BJ (cell line): ENCODE measurements at places on chromosomes 5 and 9.

GRCh38 chr5:717143-717542 lies 24.0 kb upstream of the TPPP start:
- DNase-seq: no peak

GRCh38 chr9:121226175-121226574 lies 24.5 kb upstream of the RAB14 start:
- DNase-seq: no peak

DNA sequence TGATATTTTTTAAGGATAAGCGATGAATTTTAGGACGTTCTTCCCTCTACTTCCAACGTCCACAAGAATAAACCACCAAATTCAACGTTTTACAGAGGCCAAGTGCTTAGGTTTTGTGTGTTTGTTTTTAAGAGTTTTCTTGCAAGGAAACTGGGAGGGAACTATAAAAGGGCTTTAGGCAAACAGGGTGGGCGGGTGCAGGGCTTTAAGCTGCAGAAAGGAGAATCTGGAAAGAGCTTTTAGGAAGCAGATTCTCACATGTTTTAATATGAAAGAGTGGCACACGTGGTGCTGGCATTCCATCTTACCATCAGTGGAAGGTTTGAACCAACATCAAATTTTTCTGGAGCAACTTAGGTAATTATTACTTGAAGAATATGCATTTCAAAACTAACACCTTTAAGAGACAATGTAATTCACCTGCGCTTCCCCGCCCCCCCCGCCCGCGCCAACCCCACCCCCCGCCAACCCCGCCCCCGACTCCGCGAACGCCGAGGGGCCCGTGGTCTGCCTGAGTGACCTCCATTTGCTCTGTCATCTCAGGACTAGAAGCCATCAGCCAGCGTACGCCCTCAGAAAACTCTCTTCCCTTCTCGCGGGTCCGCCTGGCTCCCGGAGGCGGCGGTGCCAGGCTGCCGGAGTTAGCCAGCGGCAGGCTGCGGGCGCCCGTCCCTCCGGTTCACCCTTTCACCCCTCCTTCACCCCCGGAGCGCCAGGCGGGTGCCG lies 911 bp upstream of the PIK3R1 start:
- DNase-seq: no peak

GRCh38 chr5:139513852-139514485 lies 31.4 kb upstream of the STING1 start:
- DNase-seq: no peak

DNA sequence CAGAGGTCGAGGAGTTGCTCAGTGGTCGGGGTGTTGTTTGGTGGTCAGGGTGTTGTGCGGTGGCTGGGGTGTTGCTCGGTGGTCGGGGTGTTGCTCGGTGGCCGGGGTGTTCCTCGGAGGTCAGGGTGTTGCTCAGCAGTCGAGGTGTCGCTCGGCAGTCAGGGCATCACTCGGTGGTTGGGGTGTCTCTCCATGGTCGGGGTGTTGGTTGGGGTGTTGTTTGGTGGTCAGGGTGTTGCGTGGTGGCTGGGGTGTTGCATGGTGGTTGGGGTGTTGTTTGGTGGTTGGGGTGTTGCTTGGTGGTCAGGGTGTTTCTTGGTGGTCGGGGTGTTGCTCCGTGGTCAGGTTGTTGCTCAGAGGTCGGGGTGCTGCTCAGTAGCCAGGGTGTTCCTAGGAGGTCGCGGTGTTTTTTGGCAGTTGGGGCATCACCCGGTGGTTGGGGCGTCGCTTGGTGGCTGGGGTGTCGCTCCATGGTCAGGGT lies 11.0 kb upstream of the GPSM1 start:
- no peak for DNase-seq

GRCh38 chr5:149298842-149299404 lies 27.3 kb downstream of the AFAP1L1 start:
- no peak for DNase-seq

GRCh38 chr5:88203981-88204750 lies 64.5 kb downstream of the TMEM161B start:
- DNase-seq: no peak

GRCh38 chr9:87601176-87601575 lies 103.5 kb downstream of the DAPK1 start:
- no peak for DNase-seq

GRCh38 chr5:32989815-32990214 lies 278.7 kb downstream of the NPR3 start:
- no peak for DNase-seq

DNA sequence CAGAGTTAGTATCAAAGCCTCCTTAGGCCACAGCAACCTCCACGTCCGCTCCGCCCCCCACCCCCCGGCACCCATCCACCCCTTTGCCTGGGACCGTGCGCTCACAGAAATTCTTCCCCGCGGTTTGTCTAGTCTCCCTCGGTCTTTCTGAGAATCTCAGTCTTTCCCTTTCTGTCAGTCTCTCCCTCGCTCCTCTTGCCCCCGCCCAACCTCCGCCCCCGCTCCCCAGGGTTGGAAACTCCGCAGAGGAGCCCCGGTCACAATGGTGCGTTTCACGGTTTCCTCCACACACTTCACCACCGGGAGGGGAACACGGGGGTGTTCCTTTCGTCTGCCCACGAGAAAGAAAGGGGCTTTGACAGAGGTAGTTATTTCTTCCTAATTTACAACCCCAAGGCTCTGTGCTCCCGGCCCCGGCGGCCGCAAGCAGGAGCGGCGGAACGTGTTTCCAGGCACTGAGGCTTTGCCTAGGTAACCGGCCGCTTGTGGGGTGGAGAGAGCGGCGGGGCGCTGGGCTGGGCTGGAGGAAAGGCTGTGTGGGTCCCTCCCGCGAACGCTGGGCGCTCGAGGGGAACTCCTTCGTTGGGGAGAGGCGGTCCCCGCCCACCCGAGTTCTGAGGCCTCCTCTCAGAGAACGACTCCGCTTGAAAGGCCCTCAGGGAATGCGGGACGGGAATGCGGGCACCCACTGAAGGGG lies 2.1 kb downstream of the NR4A3 start:
- no peak for DNase-seq

DNA sequence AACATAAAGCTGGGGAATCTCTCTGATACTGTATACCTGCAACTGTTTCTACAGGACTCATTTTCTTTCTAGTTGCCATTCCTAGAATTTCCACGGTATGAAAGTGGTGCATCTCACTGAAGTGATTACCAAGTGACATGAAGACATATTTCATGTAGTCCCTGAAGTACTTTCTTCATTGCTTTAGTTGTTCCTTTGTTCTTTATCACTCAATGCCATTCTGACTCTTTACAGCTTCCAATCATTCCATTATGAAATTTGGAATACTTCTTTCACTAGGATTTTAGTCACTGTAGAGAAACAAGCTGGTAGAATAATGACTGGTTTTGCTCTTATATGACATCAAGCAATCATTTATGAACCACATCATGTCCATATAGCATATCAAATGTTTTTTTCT lies 645.1 kb downstream of the CDH18 start:
- DNase-seq: no peak

- peak; percentile 82 for DNase-seq
Observed at GRCh38 chr5:93058309-93058708, 522.7 kb downstream of the NR2F1-AS1 start.

- DNase-seq: no peak
Observed at GRCh38 chr9:21413624-21414023, 4.7 kb downstream of the IFNA8 start.

DNA sequence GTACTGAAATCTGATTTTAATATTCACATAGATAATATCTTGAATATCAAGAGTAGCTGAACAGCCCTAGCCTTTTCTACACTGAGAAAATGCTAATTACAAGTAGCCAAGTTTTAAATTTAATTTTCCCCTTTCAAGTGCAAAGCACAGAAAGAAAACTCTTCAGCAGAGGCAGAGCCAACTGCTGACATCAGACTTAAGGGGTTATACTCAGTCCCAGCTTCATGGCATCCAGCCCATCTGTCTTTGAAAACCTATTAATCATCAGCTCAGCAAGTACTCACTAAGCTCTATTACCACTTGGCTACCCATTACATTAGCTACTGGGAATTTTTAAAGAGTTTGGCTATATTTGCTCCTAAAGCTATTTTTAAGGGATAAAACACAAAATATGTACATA lies 220.5 kb downstream of the SLC12A2 start:
- DNase-seq: no peak

DNA sequence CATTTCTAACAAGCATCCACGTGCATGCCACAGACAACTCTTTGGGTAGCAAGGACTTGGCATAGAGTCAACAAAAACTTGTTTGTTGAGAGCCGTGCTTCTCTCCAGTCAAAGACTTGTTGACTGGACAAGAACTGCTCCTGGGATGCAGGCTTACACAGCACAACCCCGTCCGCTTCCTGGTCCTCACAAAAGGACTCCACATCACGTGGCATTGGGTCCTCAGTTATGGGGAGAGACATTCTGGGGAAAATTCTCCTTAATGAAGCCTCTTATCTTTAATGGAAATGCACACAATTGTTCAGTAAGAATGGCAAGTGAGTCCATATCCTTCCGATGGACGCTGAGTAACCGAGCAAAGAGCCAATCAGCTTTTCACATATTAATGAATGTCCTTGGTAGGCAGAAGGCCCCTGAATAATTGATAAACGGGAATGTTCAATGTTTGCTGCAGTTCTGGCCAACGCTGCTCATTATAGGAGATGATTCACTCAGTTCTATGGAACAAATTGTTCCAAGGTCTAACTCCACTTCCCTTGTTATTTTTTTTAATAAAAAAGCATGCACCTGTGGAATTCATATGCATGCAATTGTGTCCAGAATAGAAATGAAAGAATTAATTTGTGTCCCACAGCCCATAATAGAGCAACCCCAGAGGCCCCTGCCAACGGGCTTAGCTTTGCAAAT lies 97.0 kb upstream of the ZNF366 start:
- DNase-seq: no peak

- no peak for DNase-seq
Observed at GRCh38 chr5:72234265-72234700, 85.8 kb downstream of the MRPS27 start.

GRCh38 chr9:135009794-135010585 lies 77.5 kb upstream of the OLFM1 start:
- DNase-seq: no peak

DNA sequence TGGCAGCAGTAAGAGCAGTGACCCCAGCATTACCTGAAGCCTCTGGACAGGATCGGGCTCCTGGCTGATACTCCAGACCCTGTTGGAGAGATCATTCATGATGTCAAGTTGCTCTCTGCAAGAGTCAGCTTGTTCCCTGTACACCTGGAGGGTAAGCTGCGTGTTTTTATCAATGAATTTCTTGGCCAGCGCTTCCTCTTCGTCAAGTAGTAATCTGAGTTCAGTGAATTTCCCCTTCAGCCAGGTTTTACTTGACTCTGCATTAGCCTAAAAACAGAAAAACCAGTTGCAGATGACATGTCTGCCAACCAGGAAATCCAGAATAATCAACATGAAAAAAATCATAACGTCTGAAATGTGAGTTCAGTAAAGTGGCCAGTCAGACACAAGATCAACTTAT lies 19.1 kb downstream of the TRIM14 start:
- no peak for DNase-seq

- DNase-seq: no peak
Observed at GRCh38 chr5:37626266-37626665, 213.6 kb downstream of the GDNF start.

DNA sequence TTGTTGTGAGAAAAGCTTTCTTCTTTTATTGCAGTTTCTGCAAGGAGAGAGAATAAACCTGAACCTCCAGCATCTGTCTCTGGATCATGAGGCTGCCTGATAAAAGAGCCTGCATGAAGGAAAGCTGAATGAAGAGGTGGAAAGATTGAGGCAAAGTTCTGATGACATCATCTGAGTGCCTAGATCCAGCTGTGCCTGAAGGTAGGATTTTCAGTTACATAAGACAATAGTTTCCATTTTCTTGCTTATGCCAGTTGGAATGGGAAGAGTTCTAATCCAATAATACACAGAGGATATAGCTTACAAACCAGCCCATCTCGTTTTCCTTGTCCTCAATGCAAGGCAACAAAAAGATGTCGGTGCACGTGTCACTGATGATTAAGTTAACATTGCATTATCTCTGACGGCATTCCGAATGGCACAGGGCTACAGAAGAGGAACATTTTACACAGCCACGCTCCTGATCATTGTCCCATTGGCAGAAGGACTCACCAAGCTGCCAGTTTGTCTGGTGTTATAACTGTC lies 105.5 kb upstream of the ERCC6L2 start:
- DNase-seq: no peak

GRCh38 chr5:10674582-10674981 lies 86.5 kb downstream of the DAP start:
- no peak for DNase-seq

- DNase-seq: no peak
Observed at GRCh38 chr9:20117986-20118385, 329.1 kb upstream of the SLC24A2 start.

DNA sequence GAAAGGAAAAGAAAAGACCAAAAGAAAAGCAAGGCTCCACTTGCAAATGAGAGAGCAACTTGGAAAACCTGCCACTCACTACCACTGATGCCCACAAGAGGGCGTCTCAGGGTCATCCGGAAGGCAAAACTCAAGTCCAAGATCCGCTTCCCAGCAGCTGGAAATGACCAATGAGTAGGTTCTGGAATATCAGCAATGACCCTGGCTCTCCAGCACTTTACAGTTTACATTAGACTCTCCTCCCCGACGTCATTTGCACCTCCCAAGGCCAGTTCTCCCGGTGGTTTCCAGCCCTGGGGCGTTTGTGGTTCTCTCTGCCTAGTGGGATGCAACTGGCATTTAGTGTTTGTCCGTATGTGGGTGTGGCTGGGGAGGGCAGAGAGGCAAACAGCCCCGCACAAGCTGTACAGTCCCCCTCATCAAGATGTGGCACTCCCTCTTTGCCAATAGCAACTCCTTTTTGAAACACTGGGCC lies 193.8 kb upstream of the ZNF618 start:
- peak; percentile 47 for DNase-seq

GRCh38 chr5:96565582-96566265 lies 96.5 kb upstream of the CAST start:
- DNase-seq: peak; percentile 61

DNA sequence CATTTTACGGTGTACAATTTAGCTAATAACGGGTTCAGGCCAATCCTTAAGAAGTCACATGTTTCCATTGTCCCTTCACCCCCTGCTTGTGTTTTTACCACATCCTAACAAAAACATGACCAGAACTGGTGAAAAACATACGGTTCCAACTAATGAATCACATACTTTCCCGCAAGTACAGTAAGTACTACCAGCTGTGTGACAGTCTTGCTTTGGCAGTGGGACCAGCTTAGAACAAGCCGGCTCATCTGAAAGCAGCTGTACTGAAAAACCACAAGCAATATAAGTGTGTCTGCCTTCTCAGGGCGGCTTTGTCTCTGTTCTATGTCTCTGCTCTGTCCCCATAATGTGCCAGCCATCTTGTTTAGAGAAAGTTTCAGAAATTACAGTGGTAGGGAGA lies 242.5 kb downstream of the BNC2 start:
- DNase-seq: peak; percentile 88

GRCh38 chr5:15715967-15716366 lies 216.0 kb downstream of the FBXL7 start:
- no peak for DNase-seq

GRCh38 chr9:4769321-4770080 lies 23.2 kb upstream of the RCL1 start:
- DNase-seq: no peak

DNA sequence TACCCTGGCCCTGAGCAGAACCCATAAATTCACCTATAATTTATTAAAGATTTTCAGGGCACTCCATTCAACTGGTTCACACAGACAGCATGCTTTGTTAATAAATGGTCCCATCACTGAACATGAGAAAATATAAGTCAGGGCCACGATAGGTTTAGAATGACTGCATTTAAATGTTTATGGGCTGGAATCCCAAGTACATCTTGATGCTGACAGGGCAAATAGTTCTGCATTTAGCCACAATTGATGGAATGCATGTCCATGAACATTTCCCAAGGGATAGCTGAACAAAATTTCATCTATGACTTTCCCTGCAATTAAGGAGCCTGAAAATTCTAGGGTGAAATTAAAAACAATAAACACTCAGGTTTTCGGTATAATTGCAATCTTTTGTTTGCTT lies 124.5 kb downstream of the CAAP1 start:
- DNase-seq: no peak
